Left renal pelvis (tissue), 4 donors: ENCODE measurements at places on chromosomes 1 and 21.

DNA sequence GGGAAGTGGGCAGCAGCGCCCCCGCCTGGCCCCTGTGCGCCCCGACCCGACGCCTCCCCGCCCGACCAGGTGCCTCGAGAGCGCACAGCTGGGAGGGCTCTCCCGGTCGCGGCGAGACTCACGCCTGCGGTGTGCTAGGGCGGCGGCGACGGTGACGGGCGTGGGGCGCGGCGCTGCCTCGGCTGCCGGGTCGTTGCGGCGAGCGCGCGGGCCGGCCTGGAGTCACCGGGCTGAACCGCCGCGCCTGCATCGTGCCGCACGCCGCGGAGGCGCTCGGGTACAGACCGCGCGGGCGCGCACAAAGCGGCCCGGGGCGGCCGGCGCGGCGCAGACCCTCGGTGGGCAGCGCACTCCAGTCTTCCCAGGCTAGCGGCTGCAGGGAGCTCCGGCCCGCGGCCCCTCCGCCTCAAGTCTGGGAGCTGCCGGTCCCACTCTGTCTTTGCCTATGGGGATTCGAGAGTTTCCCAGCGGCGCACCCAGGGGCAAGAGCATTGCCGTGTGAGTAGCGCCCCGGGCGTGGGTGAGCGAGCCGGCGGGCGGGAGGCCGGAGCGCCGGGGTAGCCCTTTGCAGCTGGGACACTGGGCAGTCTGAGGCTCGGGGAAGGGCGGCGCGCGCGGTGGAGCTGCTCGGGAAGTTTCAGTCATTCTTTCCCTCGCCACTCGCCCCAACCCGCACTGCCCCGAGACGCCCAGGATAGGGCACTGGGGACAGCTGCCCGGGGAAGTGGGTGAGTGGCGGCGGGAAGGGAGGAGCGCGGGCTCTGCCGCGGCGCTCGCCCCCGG lies at the start of gene SLC35F3:
SLC35F3 (plus strand) TSS at position 44 of the 783 bp plus-strand sequence.
- DNase-seq = peak; percentile 39

GRCh38 chr1:91804546-91805023 lies 81.4 kb downstream of the TGFBR3 start:
- no peak for DNase-seq

- DNase-seq = no peak
Observed at GRCh38 chr1:95752515-95753381, 518.7 kb downstream of the RWDD3 start.

- DNase-seq = no peak
Observed at GRCh38 chr1:18217398-18218043, 109.9 kb downstream of the IGSF21 start.

DNA sequence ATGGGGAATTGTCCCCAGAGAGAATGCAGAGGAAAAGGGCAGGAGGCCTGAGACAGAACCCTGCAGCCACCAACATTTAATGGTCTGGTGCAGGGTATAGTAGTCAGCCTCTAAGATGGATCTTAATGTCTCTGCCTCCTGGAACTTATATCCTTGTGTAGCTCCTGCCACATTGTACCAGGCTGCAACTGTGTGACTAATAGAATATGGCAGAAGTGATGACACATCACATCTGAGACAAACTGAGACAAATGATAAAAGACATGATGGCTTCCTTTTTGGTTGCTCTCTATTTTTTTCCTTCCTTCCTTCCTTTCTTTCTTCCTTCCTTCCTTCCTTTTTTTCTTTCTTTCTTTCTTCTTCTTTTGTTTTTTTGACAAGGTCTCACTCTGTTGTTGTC lies 37.1 kb upstream of the CYP4B1 start:
- DNase-seq = no peak

DNA sequence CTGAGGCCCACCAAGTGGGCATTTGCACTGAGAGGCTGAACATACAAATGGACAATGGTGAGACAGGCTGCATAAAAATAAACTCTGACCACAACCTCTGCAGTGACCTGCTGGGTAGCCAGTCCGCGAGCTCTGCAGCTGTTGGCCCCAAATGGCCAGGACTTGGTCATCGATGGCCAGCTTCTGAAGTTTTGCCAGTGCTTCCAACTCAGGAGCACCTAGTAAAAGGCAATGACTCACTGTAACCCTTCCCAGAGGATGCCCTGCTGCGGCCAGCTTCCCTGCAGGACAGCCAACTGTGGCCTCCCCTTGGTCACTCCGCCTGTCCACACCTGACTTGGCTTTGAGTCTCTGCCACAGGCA lies 185.4 kb downstream of the DYRK1A start:
- DNase-seq = no peak

GRCh38 chr1:175521249-175522040 lies 221.9 kb downstream of the TNR start:
- DNase-seq = no peak

DNA sequence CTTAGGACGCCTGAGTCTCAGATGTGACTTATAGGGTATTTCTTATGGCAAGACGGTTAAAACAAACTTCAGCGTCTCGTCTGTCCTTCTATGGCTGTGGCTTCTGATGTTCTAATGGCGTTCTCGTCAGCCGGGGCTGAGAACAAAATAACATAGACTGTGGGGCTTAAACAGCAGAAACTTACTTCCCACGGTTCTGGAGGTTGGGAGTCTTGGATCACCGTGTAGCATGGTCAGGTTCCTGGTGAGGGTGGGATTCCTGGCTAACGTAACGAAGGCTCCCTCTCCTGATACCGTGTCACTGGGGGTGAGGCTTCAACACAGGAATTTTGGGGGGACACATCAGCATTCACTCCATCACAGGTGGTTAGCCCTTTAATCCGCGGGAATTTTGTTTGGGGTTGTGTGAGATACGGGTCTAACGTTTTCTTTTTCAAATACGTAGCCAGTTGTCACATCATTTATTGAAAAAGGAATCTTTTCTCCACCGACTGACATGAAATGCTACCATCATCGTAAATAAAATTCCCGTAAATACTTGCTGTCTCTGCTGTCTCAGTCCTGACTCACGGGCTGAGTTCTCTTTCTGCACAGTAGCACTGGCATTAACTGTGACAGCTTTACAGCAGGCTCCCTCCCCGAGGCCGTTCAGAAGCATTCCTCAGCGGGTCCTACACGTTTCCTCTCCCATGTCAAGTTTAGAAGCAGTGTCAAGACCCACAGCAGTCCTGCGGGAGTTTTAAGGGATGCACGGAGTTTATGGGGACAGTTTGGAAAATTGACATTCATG lies 8.1 kb upstream of the POFUT2 start:
- no peak for DNase-seq

DNA sequence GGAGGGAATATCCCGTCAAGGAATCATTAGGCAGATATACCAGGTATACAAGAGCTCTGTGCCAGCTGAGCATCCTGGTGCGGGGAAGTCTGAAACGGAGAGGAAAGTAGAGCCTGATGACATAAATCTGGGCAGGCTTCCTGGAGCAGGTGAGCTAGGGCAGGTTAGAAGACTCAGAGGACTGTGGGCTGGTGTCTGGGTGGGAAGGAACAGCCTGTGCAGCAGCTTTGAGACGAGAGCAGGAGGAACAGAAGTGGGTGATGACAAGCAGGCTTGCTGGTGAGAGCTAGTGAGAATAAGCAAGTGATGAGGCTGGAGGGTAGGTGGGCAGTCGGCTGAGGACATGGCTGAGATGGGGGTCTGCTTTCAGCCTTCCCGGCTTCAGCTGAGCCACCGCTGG lies 6.7 kb downstream of the CELSR2 start:
- DNase-seq = no peak

DNA sequence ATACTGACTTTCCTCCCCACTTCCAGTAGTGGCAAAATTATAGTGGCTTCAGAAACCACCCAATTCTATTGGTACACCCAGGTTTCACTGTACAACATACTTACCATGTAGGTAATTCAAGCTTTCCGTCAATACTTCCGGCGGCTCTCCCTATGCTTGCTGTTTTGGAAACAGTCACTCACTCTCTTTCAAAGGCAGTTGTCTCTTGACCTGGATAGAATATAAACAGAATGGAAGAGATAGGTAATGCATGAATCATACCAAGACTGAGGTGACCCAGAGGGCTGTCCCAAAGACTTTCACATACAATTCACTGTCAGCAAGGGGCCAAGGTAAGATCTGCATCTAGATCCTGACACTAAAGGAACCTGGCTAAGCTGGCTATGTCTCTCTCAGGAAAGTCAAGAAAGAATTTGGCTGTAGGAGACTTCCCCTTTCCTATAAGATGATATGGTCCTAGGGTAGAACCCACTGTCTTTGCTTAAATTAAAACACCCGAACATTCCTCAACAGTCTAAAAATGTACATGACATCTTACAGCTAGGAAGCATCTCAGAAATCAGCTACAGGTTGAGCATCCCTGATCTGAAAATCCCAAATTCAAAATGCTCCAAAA lies 59.6 kb downstream of the LUZP1 start:
- no peak for DNase-seq

DNA sequence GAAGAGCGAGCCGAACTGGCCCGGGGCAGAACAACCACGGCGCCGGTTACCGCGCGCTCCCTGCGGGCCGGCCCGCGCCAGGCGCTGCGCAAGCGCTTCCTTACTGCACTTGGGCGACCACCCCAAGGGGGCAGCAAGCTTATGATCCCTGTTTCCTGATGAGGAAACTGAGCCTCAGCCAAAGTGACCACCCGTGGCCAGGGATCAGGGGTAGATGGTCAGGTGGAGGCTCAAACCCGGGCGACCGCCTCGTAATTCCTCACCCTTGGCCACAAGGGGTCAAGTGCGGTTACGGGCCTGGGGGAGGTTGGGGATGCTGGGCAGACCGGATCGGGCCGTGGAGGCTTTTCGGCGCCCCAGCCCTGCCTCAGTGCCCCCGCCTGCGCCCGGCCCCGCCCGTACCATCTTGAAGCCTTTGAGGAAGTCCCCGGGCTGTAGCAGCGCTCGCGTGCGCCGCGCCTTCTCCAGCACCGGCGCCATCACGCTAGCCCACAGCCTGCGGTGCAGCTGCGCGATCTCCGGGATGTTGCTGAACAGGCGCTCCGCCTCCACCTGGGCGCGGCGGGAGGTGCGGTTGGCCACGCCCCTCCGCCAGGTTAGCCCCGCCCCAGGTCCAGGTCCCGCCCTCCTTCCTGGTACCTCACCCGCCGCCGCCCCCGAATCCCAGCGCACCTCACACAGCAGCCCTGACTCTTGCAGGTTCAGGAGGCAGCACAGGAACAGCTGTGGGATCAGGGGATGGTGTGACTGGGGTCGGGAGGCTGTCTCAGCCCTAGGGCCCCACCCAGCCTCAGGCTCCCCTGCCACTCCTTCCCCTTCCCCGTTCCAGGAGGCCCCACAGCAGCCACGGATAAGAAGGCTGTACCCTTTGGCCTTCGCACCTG lies 5.4 kb upstream of the TNFRSF25 start:
- no peak for DNase-seq

DNA sequence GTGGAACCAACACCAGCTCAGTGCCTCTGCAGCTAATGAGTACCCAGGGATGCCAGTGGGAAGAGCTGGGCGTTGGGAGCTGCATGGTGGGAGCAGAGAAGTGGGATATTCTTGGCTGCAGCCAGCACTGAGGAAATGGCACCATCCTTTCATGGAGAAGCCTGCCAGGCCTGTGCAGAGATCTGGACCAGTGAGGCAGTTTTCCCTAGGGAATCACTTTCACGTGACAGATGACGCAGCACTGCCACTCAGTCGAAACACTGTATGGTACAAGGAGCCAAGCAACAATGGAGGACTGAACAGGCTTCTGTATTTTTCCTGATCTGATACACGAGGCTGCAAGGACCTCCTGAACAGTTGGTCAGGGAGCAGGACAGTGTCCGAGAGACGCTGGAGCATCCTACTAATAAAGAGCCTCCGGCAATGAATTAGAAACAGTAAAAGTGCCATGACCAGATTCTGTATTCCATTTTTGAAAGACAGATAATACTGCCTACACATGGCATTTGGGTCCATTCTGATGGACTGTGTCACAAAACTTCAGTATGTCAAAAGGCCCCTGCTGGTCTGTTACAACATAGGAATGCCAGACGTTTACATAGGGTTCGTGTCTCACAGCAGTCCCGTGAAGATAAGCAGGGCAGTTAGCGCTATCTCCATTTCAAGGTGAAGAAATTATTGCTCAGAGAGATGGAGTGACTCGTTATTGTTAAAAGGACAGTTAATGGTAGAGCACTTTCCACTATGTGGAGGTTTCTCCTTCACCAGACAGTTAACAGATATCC lies 44.0 kb upstream of the LMO4 start:
- DNase-seq = no peak

DNA sequence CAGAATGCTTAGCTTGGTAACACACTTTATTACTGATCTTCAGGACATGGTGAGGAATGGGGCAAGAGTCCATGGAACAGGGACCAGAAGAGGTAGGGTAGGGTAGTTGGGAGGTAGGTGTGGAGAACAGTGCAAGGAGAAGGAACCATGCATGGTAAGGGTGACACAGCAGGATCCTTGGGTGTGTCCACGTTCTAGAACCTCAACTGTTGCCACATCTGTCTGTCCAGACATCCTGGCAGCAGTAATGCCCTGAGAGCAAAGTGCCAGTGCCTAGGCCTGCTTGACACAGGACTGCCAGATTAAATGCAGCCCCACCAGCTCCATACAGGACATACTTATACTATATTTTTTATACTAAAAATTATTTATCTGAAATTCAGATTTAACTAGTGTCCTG lies 13.9 kb downstream of the DMAP1 start:
- DNase-seq = no peak

DNA sequence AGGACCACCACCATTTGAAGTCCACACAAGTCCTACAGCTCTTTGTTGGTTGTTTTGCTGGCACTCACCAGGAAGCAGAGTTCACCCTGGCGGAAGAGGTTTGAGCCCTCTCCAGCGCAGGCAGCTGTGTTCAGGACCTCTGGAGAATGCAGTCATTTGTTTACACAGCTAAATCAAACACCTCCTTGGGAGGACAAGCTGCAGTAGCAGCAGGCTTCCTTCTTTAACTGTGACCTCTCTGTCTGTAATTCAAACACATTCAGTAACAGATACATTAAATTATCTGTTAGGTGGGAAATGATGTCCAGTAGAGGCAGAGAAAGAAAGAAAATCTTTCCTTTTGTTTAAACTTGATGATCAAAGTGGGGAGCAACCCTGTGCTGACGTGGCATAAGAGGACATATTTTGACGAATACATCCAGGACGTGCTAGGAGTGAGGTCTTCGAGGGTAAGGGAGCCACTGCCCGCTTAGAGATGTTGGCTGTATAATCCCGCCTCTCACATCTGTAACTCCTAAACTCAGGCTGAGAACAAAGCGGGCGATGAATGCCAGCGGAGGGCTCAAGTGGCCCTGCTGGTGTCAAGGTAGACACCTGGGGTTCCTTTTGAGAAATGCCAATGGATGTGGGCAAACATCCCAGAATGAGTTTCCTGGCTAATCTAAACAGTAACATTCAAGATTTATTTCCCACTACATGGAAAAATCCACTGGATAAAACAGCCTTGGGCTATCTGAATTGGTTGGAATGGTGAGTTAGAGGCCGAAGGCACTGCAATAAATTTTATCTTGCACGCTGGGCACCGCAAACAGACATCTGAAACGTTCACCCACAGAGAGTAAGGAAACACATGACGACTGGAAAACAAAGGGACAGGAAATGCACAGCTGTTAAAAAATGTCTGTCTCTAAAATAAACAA lies 51.7 kb downstream of the ABCA4 start:
- DNase-seq = no peak
